ENCODE measurements at places on chromosomes 16 and 17.

DNA sequence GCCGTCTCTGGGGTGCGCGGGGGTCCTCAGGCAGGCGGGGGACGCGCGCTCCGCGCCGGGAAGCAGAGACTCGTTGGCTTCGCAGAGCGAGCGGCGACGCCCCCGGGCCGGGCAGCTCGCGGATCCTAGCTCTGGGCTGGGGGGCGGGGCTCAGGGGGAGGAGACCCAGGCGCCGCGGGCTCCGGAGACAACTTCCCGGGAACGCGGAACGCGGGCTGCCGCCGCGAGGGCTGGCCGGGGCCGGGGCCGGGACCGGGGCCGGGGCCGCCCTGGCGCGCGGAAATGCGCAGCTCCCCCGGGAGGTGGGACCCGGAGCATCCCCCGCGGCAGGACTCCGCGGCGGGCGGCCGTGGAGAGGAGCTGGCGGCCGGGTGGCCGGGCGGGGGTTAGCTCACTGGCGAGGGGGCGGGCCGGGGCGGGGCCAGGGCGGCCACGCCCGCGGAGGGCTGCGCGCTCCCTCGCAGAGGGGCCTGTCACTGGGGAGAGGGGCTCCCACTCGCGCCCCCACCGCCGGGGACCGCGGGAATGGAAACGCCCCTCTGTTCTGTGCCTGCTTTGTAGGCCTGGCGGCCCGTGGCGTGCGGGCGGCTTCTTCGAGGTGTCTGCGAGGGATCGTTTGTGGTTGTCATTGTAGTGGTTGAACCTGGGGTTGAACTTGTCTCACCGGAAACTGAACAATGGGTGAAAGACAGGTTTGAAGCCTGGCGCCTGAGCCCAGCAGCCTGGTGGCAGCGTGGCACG lies at the start of gene GAS7:
Gene GAS7 (minus strand): TSS at position 98 of the 741 bp plus-strand sequence.
- no peak for DNase-seq

DNA sequence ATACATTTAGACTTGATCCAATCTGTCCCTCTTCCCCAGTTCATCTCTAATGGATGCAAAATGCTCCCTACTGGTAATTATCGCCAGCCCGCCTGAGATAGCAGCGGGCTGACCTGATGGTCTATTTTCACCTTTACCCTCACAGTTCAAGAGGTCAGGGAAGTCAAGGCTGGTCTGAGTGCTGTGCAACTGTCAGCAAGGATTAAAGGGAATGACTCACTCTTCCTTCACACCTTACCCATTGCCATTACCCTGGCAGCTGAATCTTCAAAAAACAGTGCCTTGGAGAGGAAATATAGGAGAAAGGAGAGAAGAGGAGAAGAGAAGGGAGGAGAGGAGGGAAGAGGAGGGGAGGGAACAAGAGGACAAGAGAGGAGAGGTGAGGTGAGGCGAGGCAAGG lies 36.3 kb downstream of the GRB7 start:
- no peak for DNase-seq

DNA sequence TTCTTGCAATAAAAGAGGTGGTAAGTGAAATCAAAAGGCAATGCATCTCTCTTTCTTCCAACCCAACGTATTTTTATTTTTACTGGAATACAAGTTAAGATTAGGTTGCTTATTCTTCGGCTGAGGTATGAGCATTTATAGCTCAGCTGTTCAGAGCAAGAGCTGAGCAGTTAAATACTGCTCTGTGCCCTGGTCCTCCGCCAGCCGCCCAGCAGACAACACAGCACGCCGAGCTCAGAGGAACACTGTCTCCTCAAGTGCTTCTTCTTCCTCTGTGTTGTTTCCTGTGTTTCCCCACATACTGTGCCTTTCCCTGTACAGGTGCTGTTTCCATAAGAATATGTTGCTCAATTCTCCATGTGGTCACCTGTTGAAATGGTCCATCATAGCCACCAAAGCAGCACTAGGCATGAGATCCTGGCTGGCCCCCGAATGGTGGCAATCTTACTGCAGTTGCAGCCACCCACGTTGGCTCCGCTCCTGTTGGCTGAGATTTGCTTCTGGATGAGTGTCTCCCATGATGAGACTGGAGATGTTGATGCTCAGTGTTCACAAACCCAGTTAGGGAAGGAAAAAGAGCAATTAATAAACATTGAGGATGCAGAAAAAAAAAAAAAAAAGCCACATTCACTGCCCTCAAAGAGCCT lies 515.3 kb downstream of the GRIN2A start:
- DNase-seq, result no peak

GRCh38 chr17:79795795-79796443 lies 958 bp downstream of the CBX8 start:
- DNase-seq, result no peak

GRCh38 chr16:8872967-8873865 lies 4.4 kb upstream of the CARHSP1 start:
- no peak for DNase-seq

DNA sequence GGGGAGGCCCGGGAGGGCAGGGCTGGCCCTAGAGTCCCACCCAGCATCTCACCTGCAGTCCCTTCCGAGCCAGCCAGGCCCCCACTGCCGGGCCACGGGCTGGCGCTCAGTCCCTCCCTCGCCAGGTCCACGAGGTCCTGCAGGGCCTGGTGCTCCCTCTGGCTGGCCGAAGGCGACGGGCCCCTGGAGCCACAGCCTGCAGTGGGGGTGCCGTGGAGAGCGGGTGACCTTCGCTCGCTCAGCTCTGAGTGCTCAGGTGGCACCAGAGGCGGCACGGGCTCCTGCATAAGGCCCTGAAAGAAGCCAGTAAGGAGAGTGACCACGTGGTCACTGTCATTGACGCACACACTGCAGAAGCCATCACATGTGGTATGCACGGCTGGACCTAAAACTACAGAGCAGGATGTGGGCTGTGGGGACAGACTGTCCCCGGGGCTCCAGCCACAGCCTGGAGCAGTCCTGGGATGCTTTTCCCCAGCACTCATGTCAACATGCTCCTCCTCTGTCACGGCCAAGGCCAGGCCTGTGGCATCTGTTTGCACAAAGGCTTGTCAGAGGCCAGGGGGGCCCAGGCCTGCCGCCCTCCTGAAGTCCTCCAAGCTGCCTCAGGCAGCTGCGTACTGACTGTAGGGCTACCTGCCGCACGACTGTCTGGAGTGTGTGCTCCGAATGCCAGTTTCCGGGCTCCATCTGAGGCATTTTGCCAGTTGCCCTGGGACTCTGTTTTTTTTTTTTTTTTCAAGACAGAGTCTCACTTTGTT lies 15.1 kb downstream of the SLX4 start:
- no peak for DNase-seq

DNA sequence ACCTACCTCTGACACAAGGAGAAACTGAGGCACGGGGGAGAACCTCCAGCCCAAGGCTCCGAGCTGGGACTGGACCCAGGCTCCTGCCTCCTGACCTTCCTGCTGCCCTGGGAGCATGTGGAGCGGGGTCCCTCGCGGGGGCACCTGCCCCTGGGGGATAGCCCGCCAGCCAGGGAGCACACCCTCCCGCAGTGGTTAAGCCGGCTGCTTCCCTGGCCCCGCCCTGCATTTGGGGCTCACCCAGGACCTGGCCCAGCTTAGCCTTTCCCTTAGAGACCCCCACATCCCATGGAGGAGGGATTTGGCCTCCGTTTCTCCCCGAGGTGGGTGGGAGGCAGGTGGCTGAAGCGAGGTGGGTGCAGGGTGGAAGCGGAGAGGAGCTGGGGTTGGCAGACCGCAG lies 1.8 kb upstream of the CDH15 start:
- DNase-seq, result no peak

Data from HAP-1 (cell line).